Effector memory CD4-positive, alpha-beta T cell (primary cell): ENCODE measurements at places on chromosomes 6 and 20.
A peak's percentile ranks its signal among the peaks of the same experiment; 100 is the strongest.

GRCh38 chr6:41373919-41374617, 38.7 kb downstream of the NCR2 start:
- no peak for DNase-seq

GRCh38 chr20:52420805-52421204, 229.2 kb upstream of the ZFP64 start:
- DNase-seq = no peak

- no peak for DNase-seq
Observed at GRCh38 chr6:75124983-75125382, 80.9 kb downstream of the COL12A1 start.

DNA sequence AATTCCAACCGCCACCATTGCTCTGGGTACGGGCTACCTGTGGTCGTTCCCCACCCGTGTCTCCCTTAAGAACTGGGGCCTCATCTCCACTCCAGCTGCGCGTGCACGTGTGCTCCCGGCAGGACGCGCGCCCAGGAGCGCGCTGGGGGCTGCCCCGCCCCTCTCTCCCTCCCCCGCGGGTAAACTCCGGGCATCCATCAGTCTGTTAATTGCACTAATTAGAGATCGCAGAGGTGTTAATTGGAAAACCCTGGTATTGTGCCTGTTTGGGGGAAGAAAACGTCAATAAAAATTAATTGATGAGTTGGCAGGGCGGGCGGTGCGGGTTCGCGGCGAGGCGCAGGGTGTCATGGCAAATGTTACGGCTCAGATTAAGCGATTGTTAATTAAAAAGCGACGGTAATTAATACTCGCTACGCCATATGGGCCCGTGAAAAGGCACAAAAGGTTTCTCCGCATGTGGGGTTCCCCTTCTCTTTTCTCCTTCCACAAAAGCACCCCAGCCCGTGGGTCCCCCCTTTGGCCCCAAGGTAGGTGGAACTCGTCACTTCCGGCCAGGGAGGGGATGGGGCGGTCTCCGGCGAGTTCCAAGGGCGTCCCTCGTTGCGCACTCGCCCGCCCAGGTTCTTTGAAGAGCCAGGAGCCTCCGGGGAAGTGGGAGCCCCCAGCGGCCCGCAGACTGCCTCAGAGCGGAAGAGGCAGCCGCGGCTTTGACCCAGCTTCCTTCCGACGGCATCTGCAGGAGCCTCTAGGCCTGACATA, 14.4 kb downstream of the FOXP4 start:
- DNase-seq = peak; percentile 87

GRCh38 chr6:148620579-148621298, 126.1 kb upstream of the UST start:
- DNase-seq = no peak

- no peak for DNase-seq
Observed at GRCh38 chr20:826695-827323, 6.7 kb upstream of the FAM110A start.

GRCh38 chr20:17381724-17382123, 149.5 kb downstream of the BFSP1 start:
- DNase-seq = no peak

GRCh38 chr20:18802012-18802634, 11.5 kb upstream of the SCP2D1 start:
- no peak for DNase-seq

GRCh38 chr6:40874495-40874894, 164.5 kb downstream of the UNC5CL start:
- no peak for DNase-seq

- DNase-seq = no peak
Observed at GRCh38 chr20:49599746-49600113, 31.8 kb upstream of the PTGIS start.

GRCh38 chr20:846894-847278, 13.4 kb downstream of the FAM110A start:
- DNase-seq = peak; percentile 34

GRCh38 chr20:37622728-37623127, 71.1 kb upstream of the CTNNBL1 start:
- no peak for DNase-seq

DNA sequence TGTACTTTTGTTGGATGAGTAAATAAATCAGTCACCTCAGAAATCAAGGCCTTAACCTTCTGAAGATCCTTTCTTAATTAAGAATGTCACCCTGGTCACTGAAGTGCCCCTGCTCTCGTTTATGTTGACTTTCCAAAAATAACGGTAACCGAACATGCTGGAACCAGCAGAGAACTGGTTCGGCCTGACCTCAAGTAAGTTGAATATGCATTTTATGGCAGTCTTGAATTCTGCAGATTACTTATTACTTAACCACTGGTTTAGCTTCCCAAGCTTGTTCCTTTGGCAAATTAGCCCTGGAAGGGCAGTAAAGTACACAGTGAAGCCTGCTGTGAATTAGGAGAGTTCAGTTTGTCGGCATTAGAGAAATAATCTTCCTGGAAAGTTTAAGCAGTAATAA, 12.2 kb downstream of the MAPRE1 start:
- no peak for DNase-seq

DNA sequence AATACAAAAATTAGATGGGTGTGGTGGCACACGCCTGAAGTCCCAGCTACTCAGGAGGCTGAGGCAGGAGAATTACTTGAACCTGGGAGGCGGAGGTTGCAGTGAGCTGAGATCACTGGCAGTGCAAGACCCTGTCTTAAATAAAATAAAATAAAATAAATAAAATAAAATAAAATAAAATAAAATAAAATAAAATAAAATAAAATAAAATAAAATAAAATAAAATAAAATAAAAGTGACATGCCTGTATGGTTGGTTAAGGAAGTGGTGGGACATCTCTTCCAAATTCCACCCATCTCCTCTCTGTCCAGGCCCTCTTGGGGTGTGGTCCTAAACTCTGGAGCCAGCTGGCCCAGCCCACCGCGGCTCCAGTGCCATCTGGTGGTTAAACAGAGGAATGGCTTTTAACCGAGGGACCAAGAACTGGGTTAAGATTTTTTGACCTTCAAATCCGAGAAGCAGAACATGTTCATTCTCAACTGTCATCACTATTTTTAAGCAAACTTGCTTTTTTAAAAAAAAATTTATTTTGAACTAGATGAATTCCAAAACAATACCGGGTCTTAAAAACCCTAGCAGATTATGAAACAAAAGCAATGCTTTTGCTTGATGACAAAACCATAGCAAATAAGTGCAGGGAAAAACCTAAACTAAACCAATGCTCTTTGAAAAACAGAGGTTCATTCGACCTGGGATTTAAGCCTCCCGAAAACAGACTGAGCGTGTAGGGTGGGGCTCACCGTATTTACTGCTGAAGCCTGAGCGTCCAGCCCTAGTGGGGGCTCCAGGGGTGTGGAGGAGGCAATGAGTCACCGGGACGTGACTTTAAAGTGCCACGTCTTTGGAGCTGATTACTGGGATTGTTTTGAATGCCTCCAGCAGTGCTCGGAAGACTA, 68.8 kb downstream of the CDC5L start:
- DNase-seq = no peak

GRCh38 chr6:43455531-43456428, at the start of gene DLK2:
Gene DLK2, minus strand, starts transcription at chr6:43455548. Its CDS starts 723 bp downstream, at chr6:43454825.
- peak; percentile 28 for DNase-seq

DNA sequence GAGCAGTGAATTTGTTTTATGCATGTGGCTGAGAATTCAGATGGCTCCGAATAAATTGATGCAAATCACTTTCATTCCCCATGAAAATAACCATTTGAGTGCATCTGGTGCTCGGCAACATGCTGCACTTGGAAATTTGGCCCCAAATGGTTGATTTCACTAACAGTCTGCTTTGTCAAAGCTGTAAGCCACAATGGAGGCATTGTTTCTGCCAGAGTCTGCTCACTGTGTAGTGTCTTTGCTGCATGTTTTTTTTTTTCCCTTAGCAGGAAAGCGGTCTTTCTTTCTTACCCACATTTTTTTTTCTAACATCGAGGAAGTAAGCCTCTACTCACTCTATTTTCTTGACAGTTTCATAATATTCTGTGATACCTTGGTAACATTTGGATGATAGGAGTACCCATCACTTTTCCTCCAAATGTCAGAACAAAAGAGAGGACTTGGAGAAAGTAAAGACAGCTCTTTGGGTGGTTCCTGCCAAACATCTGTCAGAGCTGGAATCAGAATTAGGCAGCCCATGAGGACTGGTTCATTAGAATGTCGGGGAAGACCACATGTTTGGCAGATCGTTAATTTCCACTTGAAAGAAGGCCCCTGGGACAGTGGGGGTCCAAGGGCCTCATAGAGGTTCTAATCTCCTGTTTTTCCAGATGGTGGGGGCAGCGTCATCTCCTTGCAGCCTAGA, 149.5 kb downstream of the DOK5 start:
- no peak for DNase-seq

DNA sequence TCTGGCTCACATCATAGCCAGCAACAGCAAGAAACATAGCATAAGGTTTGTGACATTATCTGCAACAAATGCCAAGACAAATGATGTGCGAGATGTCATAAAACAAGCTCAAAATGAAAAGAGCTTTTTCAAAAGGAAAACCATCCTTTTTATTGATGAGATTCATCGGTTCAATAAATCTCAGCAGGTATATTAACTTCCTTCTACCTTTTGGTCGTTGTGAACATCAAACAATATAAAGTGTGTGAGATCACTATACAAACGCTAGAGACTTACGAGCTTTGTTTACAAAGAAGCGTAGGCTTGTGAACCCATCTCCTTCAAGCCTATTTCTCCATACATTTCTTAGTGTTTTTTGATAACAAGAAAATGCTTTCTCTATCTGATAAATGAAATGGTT, 3.5 kb downstream of the WRNIP1 start:
- no peak for DNase-seq

DNA sequence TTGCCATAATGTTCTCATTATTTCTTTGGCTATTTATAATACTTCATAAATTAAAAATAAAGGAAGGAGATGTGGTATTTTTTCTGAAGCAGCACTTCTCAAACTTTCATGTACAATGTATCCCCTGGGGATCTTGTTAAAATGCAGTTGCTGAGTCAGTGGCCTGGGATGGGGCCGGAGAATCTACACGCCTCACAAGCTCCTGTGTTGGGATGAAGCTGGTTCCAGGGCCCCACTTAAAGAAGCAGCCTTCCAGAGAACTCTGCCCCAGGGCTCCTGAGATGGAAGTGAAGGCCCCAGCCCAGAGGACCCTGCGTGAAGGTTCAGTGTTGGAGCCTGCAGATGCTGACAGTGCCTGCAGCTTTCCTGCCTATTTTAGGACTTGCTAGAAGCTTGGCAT, 40.1 kb upstream of the SLC23A2 start:
- DNase-seq = no peak

GRCh38 chr6:4577406-4577805, 198.8 kb upstream of the CDYL start:
- DNase-seq = no peak

DNA sequence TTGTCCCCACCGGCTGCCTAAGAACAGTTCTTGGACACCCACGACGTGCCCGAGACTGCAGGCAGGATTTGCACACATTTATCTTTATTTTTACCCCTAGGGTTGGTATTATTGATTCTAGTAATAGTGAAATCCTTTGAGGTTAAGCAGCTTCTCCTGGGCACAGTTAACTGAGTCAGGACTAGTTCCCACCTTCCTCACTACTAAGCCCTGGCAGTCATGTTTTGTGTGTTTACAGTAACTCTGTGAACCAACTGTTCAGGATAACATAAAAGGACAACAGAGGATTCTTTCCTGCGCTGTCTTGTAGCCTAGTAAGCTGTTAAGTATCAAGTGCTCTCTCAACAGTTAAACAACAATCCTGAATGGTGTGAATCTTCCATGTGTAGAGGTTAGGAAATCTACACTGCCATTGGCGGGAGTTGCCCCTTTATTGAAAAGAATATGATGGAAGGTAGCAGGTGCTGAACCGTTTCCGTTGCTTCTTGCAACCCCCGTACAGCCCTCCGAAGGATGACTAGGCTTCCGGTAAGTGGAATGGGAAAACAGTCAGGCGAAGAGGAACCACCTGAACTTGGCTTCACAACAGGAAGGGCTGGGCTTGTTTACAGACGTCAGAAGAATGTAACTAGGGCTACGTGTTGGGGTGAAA, 979 bp upstream of the SOD2 start:
- DNase-seq = peak; percentile 25

DNA sequence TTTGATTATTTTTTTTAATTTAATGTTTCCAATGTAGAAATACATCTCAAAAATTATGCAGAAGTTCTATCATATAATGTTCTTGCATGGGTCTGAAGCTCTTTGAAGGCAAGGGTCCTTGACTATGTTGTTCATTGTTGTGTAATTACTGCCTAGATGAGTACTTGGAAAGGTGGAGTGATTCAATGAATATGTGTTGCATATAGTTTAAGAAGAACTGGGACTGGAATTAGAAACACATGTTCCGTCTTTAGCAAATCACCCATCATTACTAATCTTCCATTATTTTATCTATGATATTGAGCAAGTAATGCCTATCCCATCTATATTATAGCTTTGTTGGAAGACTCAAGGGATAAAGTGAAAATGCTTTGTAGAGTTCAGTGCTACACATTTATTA, 147.3 kb downstream of the LAMA2 start:
- DNase-seq = no peak

DNA sequence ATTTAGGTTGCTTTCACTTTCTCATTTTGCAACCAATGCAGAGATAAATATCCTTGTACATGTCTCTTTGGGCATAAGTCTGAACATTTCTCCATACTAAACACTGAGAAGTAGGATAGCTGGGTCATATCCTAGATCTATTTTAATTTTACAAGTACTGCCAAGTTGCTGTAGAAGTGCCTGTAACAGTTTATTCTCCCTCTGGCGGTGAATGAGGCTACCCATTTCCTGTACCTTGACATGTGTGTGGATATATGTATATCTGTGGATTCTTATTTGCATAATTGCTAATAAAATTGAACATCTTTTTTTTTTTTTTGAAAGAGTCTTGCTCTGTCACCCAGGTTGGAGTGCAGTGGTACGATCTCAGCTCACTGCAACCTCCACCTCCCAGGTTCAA, 48.0 kb upstream of the PNRC1 start:
- DNase-seq = no peak

- no peak for DNase-seq
Observed at GRCh38 chr6:45690846-45691245, 313.1 kb upstream of the SUPT3H start.

DNA sequence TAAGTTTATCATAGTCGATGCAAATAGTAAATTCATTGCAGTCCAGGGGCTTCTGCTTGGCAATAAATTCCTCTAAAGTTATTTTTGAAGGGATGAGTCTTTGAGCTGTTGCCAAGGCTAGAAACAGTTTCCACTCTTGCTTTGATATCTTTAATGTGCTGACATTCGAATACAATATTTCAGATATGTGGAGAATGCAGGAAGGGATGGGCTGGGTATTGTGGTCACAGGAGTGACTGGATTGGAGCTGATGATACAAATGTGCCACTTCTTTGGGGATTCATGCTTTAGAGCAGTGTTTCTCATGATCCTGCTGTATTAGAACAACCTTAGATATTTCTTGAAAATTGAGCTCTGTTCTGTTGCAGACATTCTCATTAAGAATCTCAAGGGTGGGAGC, 139.0 kb downstream of the PRDM13 start:
- DNase-seq = no peak

GRCh38 chr6:112286010-112286409, 31.6 kb upstream of the LAMA4 start:
- peak; percentile 16 for DNase-seq

- DNase-seq = no peak
Observed at GRCh38 chr6:91874971-91875370, 1288.1 kb upstream of the MAP3K7 start.

- no peak for DNase-seq
Observed at GRCh38 chr6:3230256-3230882, 2.9 kb upstream of the TUBB2B start.
